ENCODE measurements at places on chromosomes 6 and 20.

- ATAC-seq: peak; percentile 11
Observed at GRCh38 chr6:110814102-110815014, 911 bp downstream of the CDK19 start.

- ATAC-seq: peak; percentile 55
Observed at GRCh38 chr20:45095805-45096238, 5.1 kb downstream of the KCNS1 start.

DNA sequence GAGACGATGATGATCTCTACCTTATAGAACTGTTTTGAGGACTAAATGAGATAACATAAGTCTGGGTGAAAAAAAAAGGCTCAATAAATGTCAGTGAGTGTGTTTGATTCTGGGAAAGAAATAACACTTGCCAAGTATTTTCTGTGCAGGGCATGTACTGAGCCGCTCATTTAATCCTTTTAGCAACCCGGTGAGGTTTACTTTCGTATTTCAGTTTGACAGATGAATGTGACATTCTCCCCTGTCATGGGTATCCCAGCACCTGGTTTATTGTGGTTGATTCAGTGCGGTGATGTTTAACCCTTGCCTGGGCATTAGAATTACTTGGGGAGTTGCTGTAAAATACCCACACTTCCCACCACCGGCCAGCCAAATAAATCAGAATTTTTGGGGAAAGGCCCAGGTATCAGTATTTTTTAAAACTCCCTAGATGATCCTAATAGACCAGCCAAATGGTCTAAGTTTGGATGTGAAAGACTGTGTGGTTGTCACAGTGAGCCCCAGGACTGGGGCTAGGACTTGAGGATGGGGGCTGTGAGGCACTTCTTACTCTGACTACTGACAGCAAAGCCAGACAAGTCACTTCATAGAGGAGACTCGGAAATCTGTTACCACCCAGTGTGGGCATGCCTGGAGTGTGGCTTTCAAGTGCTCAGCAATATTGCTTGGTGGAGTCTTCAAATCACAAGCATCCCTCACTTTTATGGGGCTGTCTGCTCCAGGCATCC lies 100.2 kb upstream of the KCNG1 start:
- peak; percentile 89 for ATAC-seq

DNA sequence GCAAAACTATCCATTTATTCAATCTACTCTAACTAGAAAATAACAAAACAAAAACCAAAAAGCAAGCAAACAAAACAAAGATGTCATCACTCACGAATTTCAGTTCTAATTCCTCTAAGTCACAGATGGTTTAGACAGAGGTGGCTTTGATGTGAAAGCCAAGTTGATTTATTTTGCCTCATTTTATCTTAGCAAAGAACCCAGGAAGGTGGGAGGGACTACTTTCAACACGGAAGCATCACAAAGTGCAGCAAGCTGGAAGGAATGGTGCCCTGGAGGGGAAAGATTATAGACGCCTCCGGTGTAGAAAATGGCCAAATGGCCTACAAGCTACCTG lies 88.4 kb downstream of the LAMP5 start:
- no peak for ATAC-seq

DNA sequence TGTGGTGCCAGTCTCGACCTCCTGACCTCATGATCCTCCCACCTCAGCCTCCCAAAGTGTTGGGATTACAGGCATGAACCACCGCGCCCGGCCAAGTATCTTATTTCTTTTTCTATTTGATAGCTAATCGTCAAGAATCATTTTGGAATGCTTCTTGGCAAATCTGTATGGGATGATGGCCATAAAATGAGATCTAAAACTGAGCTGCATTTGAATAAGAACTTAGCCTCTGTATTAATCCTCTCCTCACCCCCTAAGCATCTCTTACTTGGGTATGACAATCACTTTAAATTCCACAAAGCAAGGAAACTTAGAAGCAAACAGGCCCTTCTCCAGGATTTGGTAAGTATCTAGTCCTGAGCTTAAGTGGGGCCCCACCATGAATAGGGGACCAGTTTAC lies 108.9 kb upstream of the BTBD3 start:
- ATAC-seq: no peak

- no peak for ATAC-seq
Observed at GRCh38 chr6:54377776-54378175, 69.5 kb downstream of the TINAG start.
